ENCODE measurements at places on chromosomes 16 and 17.

DNA sequence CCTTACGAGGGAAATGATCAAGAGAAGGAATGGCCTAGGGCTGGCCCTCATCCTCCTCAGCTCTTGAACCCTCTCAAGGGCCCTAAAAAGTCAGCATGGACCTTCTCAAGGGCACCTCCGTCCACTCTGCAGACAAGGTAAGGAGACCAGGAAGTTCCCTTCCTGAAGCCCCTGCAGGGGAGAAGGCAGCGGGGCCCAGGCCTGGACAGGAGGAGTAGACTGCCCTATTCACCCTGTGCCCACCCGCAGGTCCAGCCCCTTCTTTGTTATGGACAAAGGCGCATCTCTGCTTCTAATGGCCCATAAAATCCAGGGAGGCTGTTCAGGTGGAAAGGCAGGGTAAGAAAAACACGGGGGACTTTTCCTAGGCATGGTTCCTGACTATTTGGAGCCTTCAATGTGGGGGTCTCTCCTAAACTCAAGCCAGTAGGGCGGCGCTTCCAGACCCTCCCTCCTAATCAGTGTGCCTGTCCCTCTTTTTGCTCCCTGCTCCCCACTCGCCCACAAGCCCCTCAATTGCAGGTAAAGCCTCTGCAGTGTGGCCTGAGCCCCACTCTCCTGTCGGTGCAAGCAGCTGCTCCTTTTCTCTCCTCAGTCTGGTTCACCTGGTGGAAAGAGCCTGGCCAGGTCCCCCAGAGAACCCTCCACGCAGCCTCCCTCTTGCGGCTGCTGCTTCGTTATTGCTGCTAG lies 28.2 kb downstream of the AXIN2 start:
- no peak for DNase-seq

- DNase-seq: no peak
These were observed 20.8 kb upstream of the ZFHX3 start for GRCh38 chr16:73068541-73069401.

DNA sequence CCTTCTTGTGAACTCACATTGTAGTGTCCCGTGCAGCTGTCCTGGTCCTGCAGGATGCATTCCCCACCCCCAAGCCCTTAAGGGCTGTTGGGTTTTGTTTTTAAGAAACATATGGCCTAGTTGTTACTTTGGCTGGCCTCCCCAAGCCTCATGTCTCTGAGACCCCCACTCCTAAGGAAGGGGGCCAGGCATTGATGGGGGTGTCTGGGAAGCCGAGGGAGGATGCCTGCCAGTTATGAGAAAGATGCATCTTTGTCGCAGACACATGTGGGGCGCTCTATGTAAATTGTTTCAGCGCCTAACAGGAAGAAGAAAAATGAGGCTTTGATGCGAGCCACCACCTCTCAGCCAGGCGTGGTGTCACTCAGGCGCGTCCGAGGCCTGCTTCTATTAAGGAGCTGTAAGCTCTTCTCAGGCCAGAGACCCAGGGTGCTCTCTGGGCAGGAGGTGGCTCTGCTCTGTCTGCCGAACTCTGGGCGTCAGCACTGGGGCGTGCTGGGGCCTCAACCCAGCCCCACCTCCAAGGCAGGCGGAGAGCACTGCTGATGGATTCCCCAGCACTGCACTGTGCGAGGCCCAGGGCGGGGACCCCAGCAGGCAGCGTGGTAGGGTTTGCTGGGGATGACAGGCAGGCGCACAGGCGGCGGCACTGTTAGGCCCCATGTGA lies 70.6 kb downstream of the SREBF1 start:
- no peak for DNase-seq

DNA sequence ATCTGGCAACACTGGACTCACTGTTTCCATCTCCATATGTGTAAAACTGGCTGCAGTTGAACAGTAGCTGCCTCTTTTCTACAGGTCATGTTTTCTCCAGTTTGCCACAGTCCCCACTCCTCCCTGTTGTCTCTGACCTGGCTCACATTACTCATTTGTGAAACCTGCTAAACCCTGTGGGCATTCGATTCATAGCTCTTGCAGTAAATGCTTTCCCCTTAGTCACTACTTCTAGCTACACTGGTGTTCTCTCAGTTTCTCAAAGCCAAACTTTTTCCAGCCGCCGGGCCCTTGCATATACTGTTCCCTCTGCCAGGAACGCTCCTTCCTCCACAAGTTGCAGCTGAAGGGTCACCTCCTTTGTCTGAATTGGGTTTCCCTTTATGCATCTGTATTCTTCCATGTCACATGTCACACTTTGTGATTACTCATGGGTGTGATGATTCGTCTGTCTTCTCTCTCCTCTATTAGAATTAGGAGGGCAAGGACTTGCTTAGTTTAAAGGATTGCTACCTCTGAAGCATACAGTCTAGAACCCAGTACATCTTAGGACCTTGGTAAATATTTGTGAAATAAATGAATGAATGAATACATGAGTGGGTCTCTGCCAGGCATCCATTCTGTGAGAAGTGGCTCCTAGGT lies 15.0 kb upstream of the MT4 start:
- no peak for DNase-seq

DNA sequence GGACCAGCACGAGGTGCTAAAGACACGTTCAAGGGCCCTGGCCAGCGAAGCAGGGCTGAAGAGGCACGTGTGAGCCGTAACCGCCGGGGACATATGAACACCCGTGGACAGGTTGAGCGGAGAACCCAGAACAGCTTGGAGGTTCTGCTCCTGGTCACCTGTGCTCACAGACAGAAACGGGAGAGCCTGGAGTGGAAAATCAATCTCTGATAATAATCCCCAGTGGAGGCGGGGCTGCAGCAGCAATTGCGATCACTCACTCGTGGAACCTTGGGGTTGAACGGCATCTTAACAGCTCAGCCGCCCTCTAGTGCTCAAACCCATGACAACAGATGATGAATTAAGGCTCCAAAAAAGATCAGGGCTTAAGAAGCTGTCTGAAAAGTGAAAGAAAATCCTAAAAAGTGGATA lies 25.6 kb downstream of the WIPI1 start:
- DNase-seq: peak; percentile 23

All from H54 (cell line).